Retinal pigment epithelial cell (primary cell): ENCODE measurements at places on chromosomes 16 and 17.

DNA sequence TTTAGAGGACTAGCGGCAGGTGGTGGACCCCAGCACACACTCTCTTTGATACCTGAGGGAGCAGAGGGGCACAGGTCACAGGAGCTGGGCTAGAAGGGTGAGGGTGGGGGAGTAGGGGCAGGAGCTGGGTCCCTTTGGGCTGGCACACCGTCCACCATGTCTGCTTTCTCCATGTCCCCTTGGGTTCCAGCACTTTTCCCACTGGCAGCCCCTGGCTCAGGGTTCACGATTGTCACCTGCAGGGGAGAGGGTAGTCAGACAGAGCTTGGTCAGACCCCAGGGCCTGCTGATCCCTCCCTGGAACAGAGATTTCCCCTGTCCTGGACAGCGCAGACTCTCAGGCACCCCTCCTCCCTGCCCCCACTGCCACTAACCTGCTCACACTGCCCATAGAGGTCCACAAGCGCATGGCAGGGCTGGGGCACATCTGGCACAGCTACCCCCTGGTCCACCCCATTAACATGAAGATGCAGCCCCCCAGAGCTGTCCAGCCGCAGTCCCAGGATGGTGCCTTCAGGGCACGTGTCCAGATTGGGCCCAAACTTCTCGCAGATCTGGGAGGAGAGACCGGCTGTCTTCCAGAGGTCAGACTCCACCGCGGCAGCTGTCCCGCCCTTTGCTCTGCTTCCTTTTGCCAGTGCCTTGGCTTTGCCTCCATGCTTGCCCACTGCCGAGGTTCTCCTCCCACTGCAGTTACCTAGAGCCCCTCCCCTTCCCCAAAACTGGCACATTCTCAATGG lies 3.1 kb upstream of the GPS2 start:
- DNase-seq: no peak

DNA sequence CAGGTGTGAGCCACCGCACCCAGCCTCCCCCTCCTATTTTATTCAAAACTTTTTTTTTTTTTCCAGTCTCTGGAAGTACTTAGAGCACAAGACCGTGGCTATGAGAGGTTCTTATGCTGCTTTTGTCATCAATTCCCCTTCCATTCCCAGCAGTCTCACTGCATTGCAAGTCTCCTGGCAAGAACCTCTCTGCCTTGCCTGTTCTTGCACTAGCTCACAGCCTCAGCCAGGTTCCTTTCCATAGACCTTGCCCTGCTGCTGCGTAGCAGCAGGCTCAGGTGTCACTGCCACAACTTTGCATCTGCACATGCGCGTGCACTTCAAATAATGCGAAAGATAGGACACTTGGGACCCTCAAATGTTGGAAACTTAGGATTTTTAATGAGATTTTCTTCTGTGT lies 15.6 kb downstream of the ATP6V0A1 start:
- no peak for DNase-seq

- no peak for DNase-seq
Measured at GRCh38 chr17:27513849-27514248, 57.6 kb downstream of the KSR1 start.

GRCh38 chr17:27532269-27533263 lies 76.3 kb downstream of the KSR1 start:
- DNase-seq: no peak

DNA sequence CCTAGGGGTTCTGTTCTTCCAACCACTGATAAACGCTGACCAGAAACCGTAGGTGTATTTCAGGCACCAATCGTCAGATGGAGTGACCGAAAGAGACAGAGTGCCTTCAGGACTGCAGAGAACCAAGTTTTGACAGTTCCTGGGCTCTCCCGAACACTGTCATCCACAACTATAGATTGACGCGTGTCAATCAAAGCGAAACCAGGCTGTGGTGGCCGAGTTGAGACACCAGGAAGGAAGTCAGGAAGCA lies 11.9 kb upstream of the AURKB start:
- no peak for DNase-seq

DNA sequence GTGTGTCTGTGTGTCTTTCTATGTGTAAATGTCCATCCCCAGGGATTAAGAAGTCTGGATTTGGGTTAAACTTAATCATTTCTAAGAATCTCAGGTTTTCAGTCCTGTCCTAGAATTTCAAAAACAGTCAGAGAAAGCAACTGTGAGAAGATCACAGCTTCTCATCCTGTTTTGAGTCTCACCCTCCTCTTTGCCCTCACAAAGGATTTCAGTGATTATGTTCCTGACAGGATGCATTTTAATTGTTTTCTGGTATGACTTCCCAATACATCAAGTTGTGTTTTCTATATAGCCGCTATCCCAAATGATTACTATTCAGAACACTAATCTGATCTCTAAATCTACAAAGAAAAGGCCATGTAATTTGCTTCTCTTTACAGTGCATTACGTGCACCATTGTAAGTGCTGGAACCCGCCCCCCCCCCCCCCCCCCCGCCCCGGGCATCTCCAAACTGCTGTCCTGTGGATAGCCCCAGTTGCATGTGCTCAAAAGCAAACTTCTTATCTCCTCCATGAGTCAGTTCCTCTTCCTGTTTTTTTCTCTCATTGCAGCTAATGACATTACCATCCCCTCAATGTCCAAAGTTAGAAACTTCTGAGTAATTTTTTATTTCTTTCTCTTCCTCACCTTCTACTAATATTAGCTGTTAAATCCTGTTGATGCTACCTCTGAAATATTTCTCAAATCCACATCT lies 73.9 kb downstream of the CDH13 start:
- no peak for DNase-seq

DNA sequence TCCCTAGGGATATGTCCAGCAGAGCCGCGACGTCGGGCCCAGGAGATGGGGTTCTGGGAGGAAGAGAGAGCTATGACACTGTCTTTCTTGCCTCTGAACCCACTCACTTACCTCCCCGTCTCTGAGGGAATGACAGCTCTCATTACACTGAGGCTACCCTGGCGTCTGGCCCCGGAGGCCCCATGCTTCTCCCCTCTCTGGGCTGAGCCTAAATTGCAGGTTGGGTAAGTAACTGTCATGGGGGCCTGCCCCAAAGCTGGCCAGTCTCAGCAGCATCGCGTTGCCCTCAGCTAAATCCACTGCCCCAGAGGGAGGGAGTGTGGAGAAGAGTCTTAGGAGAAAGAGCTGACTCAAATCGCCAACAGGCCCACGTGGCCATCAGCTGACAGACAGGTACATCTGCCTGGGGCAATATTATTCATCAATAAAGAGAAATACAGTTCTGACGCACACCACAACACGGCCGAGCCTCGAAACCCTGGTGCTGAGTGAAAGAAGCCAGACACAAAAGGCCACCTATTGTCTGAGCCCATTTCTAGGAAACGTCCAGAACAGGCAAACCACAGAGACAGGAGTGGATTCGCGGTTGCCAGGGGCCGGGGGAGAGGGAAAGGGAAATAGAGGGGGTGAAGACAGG lies 156.4 kb downstream of the C16orf95 start:
- DNase-seq: no peak

GRCh38 chr16:89257281-89257731 lies 39.8 kb downstream of the ZNF778 start:
- no peak for DNase-seq

- no peak for DNase-seq
Measured at GRCh38 chr17:47792457-47792856, 29.1 kb downstream of the OSBPL7 start.

DNA sequence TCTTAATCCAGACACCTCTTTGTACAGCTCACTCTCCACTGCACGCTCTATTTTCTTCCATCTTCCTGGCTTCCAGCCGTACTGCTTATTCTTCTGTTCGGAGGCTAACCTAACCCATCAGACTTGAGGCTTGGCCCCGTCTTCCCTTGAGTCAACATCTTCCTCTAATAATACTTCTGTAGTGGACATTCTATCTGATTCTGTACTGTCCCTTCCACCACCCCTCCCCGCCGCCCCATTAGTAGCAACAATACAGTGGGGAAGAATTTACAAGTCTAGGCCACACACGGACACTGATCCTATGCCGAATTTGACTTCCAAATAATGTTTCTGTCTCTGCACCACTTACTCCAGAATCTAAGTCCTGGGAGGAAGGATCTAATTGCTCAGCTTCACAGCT lies 86.0 kb upstream of the TNRC6A start:
- DNase-seq: no peak

- DNase-seq: no peak
Measured at GRCh38 chr16:4067262-4068001, 48.8 kb downstream of the ADCY9 start.

- no peak for DNase-seq
Measured at GRCh38 chr16:86042393-86042792, 143.4 kb downstream of the IRF8 start.

DNA sequence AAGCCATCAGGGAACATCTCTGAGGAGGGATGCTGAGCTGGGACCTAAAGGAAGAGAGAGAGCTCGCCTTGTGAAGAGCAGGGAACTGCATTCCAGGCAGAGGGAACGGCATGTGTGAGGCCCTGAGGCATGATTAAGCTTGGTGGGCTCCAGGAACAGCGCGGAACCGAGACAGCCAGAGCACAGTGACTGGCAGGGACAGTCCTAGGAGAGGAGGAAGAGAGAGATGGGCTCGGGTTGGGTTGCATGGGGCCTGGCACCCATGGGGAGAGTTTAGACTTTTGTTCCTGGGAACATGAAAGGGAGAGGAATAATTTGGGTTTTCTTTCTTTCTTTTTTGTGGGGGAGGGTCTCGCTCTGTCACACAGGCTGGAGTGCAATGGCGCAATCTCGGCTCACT lies 39.2 kb upstream of the CPNE2 start:
- DNase-seq: no peak

GRCh38 chr17:49020609-49021008 lies 23.4 kb downstream of the IGF2BP1 start:
- no peak for DNase-seq

- DNase-seq: no peak
Measured at GRCh38 chr16:79823639-79824038, 223.1 kb upstream of the MAF start.

DNA sequence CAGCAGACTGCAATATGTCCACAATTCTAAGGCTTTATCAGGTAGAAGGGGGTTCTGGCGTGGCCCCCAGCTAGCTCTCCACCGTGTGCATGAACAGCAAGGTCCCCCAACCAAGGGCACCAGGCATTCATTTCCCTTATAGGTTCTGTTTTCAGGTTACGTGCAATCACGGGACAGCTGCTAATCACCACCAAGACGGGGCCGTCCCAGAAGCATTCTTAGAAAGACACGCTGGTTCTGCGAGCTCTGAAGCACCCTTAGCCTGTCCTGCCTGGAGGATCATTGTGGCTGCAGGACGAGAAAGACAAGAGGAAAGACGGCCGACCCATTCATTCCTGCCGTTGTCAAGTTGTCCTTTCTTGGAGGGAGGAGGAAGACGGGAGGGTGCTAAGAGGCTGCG lies 302.9 kb downstream of the SOX9 start:
- DNase-seq: no peak

- no peak for DNase-seq
Measured at GRCh38 chr16:81486540-81487061, 42.0 kb downstream of the CMIP start.

GRCh38 chr16:81716478-81717225 lies 62.4 kb upstream of the PLCG2 start:
- no peak for DNase-seq

GRCh38 chr16:76854234-76854633 lies 336.8 kb upstream of the MON1B start:
- no peak for DNase-seq

- peak; percentile 52 for DNase-seq
Measured at GRCh38 chr17:43814714-43815113, 18.2 kb downstream of the MPP3 start.

- peak; percentile 75 for DNase-seq
Measured at GRCh38 chr17:76188213-76189016, 47.4 kb upstream of the FOXJ1 start.

- no peak for DNase-seq
Measured at GRCh38 chr16:65700596-65700995, 578.7 kb upstream of the CDH11 start.

DNA sequence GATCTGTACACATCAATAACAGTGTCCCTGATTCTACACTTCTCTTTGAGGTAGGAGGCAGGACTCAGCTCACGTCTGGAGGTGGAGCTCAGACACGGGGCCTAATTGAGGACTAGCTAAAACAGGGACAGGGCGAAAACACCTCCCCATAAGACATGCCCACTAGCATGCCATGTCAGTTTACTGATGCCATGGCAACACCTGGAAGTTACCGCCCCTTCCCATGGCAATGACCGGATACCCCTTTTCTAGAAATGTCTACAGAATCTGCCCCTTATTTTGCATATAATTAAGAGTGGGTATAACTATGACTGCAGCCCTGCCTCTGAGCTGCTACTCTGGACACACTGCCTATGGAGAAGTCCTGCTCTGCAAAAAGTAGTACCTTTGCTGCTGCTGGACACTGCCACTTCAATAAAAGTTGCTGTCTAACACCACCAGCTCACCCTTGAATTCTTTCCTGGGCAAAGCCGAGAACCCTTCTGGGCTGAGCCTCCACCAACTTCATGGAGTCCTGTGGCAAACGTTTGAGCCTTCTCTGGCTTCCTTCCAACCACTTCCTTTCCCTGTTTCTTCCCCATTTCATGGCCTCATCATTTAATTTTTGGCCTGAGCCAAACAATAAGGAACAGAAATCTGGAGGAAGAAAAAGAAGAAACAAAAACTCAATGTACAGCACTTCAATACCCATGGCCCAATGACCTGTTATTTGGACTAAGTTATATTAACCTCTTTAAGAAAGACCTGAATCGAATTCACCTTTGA lies 21.0 kb downstream of the PHB1 start:
- DNase-seq: no peak

DNA sequence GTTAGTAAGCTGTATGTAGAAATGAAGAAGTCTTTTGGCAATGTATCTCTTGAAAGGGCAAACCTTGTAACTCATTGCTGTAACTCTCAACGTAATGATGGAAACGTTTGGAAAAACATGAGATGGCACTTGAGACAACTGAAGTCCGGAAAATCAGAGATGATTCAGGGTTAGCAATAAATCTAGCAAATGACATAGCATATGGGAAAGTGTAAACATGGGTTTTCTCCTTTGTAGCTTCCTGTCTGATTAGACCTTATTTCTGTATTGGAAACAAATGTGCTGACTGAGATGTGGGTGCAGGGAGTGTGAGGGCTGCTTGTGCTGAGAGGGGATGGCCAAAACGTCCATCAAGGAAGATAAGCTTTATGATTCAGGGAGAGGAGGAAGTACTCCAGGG lies 110.7 kb upstream of the FAM20A start:
- no peak for DNase-seq

DNA sequence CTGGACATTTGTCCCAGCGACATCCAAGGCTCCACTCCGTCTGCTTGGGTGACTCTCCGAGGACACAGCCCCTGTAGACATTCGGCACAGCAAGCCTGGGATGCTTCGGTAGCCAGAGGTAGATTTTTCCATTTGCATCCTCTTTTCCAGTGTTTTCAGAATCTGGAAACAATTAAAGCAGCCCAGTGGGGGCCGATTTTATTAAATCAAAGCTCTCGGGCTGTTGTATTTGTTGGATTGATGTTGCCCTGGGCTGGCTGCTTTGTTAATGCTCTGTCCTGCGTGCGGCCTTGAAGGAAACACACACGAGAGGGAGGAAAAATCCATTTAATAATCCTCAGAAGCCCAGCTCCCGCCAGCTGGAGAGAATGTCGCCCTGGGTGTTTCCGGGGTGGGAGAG lies 158.1 kb upstream of the CIBAR2 start:
- no peak for DNase-seq
